H4 (cell line): ENCODE measurements at places on chromosomes 12 and 14.

DNA sequence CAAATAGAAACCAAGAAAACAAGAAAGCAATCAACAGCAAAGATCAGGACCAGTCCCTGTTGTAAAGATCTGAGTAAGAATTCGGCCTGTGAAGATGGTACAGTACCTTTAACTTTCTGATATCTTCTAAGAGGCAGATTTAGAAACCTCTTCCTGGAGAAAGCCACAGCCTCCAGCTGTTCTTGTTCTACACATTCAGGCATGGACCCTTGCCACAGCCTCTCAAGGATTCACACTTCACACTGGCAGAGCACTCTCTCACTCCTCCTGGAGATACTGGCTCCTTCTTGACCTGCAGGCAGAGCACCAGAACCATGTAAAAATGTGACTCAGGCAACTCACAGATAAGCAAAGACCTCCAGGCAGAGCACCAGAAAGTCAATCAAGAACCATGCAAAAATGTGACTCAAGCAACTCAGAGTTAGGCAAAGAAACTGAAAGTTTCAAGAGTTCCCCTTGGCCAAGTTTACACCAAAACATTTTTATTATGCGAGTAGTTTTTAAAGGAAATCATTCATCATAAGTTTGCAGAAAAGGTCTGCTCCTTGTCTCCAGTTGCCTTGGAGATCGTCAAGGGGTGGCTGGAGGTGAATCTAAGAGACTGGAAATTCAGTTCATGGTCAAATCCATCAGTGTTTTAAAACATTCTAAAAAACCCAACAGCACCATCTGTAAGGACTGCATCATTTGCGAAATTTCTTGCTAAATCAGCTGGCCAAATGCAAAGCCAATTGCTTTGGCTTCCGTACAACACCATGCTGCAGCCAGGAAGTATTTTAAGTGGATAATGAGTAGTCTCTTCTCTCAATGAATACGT is 119.3 kb upstream of the MDM1 start:
- DNase-seq = peak; percentile 39

- peak; percentile 45 for DNase-seq
Observed at GRCh38 chr12:80837342-80837978, 100.3 kb downstream of the LIN7A start.

DNA sequence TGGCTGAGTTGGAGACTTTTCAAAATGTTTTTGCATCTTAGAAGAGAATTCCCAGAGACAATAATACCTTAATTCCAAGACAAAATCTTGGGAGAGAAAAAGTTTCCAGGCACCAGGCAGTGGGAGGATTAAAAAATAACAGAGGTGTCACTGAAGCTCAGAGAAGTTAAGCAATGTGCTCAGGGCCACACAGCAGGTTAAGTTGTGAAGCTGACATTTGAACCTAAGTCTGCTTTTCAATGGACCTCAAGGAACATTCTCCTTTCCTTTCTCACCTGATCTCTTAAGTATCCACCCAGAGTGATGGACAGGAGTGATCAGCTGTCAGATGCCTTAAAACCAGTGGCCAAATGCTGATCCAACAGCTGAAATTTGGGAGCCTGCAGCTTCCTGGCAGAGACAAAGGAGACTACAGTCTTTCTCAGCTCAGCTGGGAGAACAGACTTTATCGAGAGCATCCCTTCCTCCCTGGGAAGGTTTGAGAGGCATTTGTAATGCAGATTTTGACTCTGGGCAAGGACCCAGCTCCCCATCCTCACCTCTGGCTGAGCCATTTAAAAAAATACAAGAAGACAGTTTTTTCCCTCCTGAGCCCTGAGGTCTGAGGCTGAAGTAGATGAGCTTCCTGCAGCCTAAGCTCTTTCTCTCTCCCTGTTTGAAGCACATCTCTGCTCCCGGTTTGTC is 174.9 kb upstream of the RPH3A start:
- DNase-seq = no peak

DNA sequence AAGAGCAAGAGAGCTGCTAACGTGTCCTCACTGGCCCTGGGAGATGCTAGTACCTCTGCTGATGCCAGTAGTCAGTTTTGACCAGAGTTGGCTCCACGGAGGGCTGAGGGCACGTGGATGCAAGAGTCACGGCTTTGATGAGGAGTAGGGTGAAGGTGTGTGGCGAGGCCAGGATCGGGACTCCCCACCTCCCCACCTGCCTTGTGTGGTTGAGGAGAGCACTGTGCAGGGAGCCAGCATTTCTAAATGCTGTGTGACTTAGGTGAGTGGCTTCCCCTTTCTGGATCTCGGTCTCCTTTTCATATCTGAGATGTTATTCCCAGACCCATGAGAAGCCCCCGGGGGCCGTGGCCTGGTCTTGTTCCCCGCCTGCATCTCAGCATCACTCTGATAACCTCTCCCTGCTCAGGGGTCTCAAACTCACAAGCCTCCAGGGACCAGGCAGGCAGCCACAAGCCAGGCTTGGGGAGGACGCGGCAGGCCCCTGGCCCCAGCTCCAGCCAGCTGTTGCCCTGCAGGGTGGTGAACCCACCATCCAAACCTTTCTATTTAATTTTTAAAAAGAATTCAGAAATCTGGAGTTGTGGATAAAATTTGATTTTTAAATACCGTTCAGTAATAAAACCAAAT is 32.1 kb downstream of the MVK start:
- DNase-seq = no peak

DNA sequence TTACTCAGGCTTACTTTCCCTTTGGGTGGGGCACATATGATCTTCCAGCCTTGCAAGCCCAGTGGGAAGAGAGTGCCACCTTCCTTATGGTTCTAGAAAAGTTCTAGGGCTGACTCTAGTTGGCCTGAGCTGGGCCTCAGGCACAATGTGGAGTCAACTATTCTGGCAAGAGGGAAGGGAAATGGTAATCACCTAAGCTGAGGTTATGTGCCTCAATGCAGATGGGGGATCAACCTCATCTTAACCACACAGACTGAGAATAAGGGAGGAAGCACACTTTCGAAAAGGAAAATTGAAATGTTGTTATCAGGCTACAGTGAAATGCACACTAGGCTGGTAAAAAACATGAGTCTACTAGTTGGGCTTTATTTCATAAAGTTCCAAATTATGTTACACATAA is 77.5 kb upstream of the RMST start:
- no peak for DNase-seq

DNA sequence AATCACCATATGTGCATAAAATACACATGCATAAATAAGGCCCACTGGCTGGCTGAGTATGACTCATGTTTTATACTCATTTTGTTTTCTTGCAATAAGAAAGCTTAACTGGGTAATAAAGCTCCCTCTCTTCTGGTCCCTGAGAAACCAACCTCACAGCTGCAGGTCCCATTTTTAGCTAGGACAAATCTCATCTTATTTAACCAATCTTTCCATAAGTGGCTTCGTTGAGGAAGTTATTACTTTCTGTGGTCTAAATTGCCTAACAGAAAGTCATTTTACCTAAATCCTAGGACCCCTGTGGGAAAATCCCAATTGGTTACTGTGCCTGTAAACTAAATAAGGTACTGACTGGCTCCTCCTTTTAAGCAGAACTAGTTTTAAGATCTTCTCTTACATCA is 232.8 kb upstream of the FBXO33 start:
- peak; percentile 3 for DNase-seq

DNA sequence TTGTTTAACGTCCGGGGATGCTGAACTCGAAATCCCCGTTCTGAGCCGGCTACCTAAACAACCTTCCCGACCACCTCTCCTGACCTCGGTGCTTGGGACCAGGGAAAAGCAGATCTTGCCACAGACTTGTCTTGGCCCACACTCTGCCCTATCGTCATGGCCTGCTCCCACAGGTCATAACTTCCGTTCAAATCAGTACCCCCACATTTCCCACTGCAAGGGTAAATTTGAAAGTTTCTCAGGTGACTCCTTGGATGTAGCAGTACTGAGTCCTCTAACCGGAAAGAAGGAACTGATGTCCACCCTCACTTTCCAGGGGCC is 612 bp upstream of the RBM23 start:
- no peak for DNase-seq

DNA sequence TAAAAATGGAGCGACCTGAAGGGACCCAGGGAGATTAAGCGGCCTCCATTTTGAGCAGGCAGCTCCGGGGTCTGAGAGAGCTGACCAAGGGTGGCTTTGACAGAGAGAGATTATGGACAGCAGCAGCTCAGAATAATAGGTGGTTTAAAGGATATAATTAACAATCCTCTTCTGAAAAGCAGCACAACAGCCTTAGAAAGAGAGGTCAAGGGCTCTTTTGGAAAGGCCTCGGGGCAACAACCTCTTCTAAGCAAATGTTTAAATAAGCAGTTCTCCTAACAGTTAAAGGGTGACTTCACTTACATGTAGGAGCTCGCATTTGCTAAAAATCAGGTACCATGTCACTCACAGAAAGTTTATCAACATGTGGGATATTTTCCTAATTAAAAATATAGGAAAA is 87.2 kb upstream of the FRMD6 start:
- DNase-seq = no peak

GRCh38 chr12:54304187-54304810 is 3.5 kb upstream of the NFE2 start:
- DNase-seq = peak; percentile 84

DNA sequence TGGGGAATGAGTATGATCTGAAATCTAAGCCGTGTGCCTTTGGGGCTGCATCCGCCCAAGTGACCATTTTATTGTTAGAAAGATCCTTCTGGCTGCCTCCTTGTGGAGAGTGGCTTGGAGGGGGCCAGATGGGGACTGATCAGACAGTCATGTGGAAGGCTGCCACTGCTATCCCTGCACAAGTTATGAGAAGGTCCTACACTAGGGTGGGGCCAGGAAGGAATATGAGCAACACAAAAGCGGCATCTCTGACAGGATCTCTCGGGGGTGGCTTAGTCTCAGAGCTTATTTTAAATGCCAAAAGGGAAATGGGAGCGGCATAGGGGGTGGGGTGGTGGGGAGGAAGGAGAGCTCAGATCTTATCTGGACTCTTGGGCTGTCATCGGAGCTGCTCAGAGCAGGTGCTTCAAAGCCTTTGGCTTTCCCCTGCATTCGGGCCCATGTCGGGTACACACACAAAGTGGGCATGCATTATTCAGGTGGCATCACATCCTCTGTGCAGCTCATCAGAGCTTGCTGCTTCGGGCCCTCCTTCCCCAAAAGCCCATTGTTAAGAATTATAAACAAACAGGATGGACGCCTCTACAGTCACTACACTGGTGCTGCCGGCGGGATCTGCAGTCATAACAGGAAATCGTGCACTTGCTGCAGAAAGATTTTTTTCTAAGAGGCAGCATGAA is 805.4 kb downstream of the VRK1 start:
- DNase-seq = no peak

DNA sequence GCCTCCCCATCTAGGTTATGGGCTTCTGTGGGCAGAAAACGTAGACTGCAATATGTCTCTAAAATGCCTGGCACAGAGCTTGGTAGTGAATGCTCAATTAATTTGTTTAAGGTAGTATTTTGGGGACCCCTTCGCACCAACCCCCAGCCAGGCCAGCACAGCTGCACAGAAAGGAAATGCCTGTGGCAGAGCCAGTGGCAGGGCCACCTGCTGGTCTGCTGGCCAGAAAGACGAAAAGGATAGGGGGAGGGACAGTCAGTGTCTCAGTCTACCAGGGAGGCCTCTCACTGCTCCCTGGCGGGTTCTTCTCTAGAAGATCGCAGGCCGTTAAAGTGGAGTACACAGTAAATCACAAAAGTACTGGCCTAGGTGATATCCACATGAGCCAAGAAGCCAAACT is 3.5 kb downstream of the RAB15 start:
- DNase-seq = no peak

- DNase-seq = no peak
Observed at GRCh38 chr12:82515652-82516051, 157.3 kb downstream of the METTL25 start.

GRCh38 chr12:55653031-55653430 is 16.3 kb downstream of the OR10P1 start:
- DNase-seq = no peak

DNA sequence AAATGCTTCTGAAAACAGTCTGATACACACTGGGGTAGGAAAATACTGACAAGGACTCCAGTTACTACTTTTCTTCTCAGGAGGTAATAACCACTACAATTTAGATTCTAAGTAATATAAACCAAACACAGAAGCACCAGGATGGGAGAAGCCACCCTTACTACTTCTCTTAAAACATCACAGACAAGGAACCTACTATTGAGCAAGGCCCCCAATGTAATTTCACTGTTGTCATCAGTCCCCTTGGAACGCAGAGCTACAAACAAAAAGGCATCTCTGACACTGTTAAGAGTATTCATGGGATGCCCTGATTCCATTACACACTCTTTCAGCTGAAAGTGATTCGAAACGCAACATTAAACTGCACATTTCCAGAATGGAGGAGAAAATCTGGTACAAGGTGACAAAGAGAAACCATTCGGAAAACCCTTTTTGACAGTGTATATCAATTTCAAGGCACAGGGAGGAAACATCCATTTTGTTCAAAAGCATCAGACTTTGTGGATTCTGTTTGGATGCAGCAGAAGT is 185.9 kb downstream of the PPM1H start:
- DNase-seq = no peak

- DNase-seq = no peak
Observed at GRCh38 chr12:130017591-130018449, 114.0 kb upstream of the TMEM132D start.
